ENCODE measurements at places on chromosomes 2 and 18. TPM values are rescaled to one million over a fixed set of nuclear protein-coding genes. Genes with fewer than 3 reads are reported as not detected.

The MEP1B gene
- 1.3 TPM for total RNA-seq

The INPP5D gene
- 5.0 TPM for total RNA-seq

The DRC1 gene
- not detected for total RNA-seq

The COL3A1 gene
- total RNA-seq, result 21.6 TPM

The TNFAIP6 gene
- total RNA-seq, result not detected

The CCDC85A gene
- 0.08 TPM for total RNA-seq

The AGFG1 gene
- 21.9 TPM for total RNA-seq

The ITGB1BP1 gene
- 28.6 TPM for total RNA-seq

The HOXD9 gene
- total RNA-seq, result not detected

The GTF3C2 gene
- total RNA-seq, result 19.2 TPM

The CFAP53 gene
- total RNA-seq, result 0.25 TPM

- DNase-seq, result no peak
Observed at GRCh38 chr2:63665846-63666475, 77.2 kb downstream of the MDH1 start.

- peak; percentile 94 for DNase-seq
Observed at GRCh38 chr2:43194121-43194869, 32.1 kb downstream of the ZFP36L2 start.

GRCh38 chr18:64202863-64203262 lies 54.0 kb upstream of the LINC00305 start:
- DNase-seq, result no peak

- DNase-seq, result no peak
Observed at GRCh38 chr2:95021023-95021416, 4.5 kb upstream of the MAL start.

DNA sequence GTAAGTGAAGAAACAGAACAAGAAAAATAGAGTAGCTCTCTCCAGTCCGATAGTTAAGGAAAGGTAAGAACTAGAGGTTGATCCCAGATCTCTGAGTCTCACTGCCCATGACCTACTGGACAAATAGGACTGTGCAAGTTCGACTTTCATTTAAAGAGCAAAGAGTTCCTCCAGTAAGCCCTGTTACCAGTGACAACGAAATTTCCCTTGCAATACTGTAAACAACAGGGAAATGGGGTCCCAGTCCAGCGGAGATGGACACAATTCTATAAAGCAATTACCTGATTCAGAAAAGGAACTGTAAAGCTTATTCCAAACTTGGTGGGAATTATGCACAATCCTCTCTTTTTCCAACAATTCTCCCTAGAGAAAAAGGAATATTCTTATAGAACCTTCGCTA lies 65.9 kb downstream of the XDH start:
- DNase-seq, result no peak

GRCh38 chr18:53443831-53444230 lies 780.6 kb downstream of the MBD2 start:
- DNase-seq, result no peak

DNA sequence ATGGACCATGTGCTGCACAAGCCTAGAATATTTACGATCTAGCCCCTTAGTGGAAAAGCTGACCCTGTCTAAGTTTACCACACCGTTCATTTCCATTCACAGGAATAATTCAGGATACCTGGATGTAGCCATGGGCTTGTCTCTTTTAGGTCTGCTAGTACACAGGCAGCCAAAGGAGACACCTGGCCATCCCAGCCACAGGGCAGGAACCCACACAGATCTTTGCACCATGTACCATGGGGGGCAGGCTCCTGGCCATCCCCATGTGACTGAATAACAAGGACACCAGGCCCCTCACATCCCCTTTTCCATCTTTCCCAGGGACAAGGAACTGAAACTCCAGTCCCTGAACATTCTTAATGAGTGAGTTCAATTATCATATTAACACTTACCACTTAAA lies 467.3 kb upstream of the MYT1L start:
- no peak for DNase-seq

DNA sequence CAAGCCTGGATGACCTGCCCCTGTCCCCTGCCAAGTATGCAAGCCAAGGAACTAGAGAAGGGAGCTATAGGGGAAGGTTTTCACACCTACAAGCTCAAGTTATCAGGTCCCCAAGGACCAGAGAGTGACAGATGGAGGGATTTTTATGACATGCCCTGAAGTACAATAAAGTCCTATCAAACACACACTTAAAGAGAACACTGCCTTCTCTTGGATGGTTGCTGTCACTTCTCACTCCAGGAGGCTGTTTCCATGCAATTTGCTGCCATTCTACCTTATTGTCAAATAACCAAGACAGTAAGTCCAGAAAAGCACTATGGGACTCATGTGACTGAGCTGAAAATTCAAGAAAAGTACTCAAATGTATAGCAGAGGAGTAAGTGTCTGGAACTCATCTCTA lies 76.6 kb upstream of the DDX18 start:
- no peak for DNase-seq

DNA sequence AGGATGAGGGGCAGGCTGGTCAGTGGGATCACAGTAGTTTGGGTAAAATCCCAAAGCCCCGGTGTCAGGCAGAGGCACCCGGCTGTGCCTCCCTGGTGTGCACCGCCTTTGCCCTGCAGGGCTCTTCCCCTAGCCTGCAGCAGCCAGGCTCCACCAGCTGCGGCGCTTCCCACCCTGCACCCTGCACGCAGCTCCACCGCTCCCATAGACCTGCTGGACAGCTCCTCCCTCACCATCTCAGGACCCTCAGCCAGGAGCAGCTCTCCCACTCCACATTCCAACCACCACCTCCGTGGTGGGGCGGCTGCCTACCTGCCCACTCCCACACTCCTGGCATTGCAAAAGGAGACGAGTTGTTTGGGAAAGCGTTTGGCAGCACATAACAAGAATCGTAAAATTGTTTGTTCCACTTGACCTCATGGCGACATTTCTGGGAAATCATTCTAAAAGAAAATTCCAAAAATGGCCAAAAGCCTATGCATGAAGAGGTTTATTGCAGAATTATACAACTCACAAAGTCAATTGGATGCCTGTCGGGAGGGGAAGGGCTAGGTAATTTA lies 287.4 kb upstream of the HDAC4 start:
- DNase-seq, result peak; percentile 16

- DNase-seq, result peak; percentile 37
Observed at GRCh38 chr2:127580167-127581049, 44.9 kb downstream of the MYO7B start.

- DNase-seq, result no peak
Observed at GRCh38 chr18:75203416-75204268, 5.3 kb downstream of the PTGR3 start.

DNA sequence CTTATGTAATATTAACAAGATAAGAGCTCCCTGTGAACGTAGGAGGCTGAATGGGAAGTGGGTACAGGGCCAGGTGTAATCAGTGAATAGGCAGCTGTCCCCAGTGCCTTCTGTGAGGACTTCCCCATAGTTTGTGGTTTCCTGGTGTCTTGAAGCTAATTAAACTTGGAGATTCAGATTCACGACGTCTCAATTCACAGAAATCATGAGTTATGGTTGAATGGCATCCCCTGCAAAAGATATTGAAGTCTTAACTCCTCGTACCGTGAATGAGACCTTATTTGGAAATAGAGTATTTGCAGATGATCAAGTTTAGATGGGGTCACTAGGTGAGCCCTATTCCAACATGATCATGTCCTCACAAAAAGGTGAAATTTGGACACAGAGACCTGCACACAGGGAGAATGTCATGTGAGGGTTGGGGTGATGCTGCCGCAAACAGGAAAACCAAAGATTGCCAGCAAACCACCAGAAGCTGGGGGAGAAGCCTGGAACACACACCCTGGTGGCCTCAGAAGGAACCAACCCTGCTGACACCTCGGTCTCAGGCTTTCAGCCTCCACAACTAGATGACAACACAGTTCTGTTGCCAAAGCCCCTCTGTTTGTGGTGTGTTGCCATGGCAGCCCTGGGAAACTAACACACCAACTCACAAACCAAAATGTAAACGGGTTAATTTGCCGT lies 13.2 kb downstream of the ARL4C start:
- DNase-seq, result peak; percentile 40

- DNase-seq, result no peak
Observed at GRCh38 chr2:211086049-211086448, 529.6 kb downstream of the CPS1 start.

DNA sequence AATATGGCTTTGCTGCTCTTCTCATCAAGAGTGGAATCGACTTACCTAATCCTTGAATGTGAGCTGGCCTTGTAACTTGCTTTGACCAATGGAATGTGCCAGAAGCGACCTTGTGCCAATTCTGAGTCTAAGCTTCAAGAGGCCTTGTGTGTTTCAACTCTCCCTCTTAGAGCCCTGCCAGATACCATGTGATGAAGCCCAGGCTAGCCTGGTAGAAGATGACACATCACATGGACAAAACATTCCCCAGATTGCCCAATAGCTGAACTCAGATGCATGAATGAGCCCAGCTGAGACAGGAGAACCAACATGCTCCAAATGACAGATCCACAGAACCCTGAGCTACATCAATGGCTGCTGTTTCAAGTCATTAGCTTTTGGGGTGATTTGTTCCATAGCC lies 4.2 kb upstream of the KLHL14 start:
- DNase-seq, result no peak

GRCh38 chr2:201546576-201546975 lies 95.0 kb downstream of the STRADB start:
- DNase-seq, result no peak

DNA sequence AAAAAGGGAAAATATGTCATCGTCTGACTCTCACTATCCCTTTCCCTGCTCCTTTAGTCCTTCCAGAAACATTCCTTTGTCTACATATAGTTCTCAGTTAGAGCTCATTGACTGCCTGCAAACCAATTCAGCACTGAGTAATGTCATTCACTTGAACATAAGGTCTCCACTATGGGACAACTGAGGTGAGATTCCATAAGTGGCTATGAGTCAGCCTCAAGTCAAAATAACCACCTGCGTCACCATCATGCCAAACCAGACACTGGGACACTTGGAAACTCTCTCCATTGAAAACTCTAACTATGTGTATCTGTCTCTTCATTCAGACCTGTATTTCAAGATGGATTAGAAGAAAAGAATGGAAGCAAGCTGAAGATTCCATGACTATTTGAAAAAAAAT lies 878.0 kb upstream of the PIK3C3 start:
- DNase-seq, result no peak

- DNase-seq, result no peak
Observed at GRCh38 chr18:61756244-61756643, 136.6 kb downstream of the RNF152 start.

GRCh38 chr18:67932271-67932670 lies 415.8 kb upstream of the DSEL start:
- no peak for DNase-seq

Data from left lobe of liver (tissue), 2 donors.